ENCODE measurements at places on chromosomes 11 and 22. TPM values are rescaled to one million over a fixed set of nuclear protein-coding genes. Genes with fewer than 3 reads are reported as not detected.

DNA sequence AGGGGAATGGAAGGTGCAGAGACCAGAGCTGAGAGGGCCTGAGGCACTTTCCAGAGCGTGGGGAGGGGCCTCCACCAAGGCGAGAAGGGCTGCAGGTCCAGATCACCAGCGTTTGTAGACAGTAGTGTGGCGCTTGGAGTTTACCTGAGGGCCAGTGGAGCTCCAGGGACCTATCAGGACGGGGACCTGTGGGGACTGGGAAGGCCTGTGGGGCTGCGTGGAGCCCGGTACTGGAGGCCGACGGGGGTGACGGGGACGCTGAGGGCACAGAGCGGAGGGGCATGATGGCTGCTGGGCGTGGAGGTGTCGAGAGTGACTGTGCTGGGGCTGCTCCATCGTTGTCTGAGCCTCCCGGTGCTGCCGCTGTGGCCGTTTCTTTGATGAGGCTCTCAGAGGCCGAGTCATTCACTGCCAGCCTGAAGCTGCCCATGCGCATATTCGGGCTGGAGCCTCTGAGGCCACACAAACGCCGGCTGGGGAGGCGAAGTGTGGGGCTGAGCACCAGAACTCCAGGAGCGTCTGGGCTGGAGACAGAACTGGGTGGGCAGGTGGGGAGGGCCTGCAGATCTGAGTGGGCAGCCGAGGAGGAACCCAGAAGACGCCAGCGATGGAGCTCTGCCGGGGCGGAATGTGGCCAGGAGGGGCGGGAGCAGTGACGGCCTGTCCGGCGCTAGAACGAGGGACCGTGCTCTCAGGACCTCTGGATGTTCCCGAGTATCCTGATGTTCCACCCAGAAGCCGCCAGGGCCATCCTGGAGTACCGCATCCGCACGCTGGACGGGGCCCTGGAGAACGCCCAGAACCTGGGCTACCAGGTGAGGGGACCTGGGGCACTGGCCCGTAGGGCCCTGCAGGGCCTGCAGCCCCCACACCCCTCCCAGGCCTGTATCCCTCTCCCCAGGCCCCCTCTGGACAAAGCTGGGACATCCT is 2.6 kb downstream of the PGGHG start:
- peaks cover 22% of the 10 kb centered on the region for H3K4me1 ChIP-seq
- peaks cover 9% of the 10 kb centered on the region for H3K27me3 ChIP-seq
- DNase-seq: no peak
- H3K27ac ChIP-seq: peak overlapping the region; percentile 51
- H3K36me3 ChIP-seq: peaks cover 23% of the 10 kb centered on the region
- H3K4me3 ChIP-seq: peak overlapping the region; percentile 79

- H3K36me3 ChIP-seq: no peaks in the 10 kb centered on the region
- H3K27ac ChIP-seq: no peak overlapping the region
- peaks cover 11% of the 10 kb centered on the region for H3K27me3 ChIP-seq
These were observed 6.2 kb downstream of the MRGPRF start for GRCh38 chr11:69006816-69007215.

GRCh38 chr11:860234-861104 is 17.8 kb downstream of the TSPAN4 start:
- H3K36me3 ChIP-seq: no peaks in the 10 kb centered on the region
- H3K4me3 ChIP-seq: no peak overlapping the region
- no peak for DNase-seq
- no peak overlapping the region for H3K27ac ChIP-seq
- no peaks in the 10 kb centered on the region for H3K27me3 ChIP-seq
- H3K4me1 ChIP-seq: no peaks in the 10 kb centered on the region

GRCh38 chr22:30607300-30607930 is 441 bp downstream of the TCN2 start:
- H3K4me1 ChIP-seq: peaks cover 46% of the 10 kb centered on the region
- no peak for DNase-seq
- no peaks in the 10 kb centered on the region for H3K27me3 ChIP-seq

Gene MS4A15
- not detected for total RNA-seq

Gene KCNJ4
- not detected for total RNA-seq
